Activated CD4-positive, alpha-beta memory T cell treated with anti-CD3 and anti-CD28 coated beads, Interleukin-2, amount 10 ng/mL, durations not matched to agents 7 days and 5 days (primary cell): ENCODE measurements at places on chromosomes 4 and X. TPM values are rescaled to one million over a fixed set of nuclear protein-coding genes. Genes with fewer than 3 reads are reported as not detected.

Gene EXOC1L
- not detected for total RNA-seq

Gene ARX
- total RNA-seq = not detected

Gene PAGE2B
- total RNA-seq = 1.0 TPM

- peaks cover 24% of the 10 kb centered on the region for H3K27me3 ChIP-seq
- H3K4me3 ChIP-seq = peak overlapping the region; percentile 47
- peak; percentile 19 for DNase-seq
- no peaks in the 10 kb centered on the region for H3K36me3 ChIP-seq
- peaks cover 2% of the 10 kb centered on the region for H3K4me1 ChIP-seq
- no peak overlapping the region for H3K27ac ChIP-seq
Observed at GRCh38 chrX:65406532-65406931, 128.1 kb downstream of the LAS1L start.

- peaks cover 39% of the 10 kb centered on the region for H3K4me1 ChIP-seq
- H3K4me3 ChIP-seq = peak overlapping the region; percentile 31
- no peaks in the 10 kb centered on the region for H3K36me3 ChIP-seq
- peak overlapping the region; percentile 76 for H3K27ac ChIP-seq
Observed at GRCh38 chrX:136577552-136577951, 45.5 kb downstream of the VGLL1 start.

Gene GPR34
- not detected for total RNA-seq

DNA sequence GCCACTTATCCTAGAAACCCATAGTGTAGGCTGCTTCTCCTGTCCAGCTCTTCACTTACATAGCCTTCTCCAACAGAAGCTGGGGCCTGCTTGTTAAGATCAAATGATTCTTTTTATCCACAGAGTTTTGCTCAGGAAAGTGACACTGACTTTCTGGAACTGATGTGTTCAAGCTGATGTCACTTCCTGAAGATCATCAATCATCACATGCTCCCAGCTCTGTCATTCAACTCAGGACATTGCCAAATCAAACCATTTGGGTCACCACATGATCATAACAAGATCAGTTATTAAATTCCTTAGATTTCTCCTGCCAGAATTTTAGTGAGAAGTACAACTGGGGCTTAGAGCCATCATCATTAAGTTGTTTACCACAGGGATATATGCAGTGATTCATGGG is 39.4 kb downstream of the GLRA3 start:
- no peaks in the 10 kb centered on the region for H3K27me3 ChIP-seq
- H3K4me3 ChIP-seq = no peak overlapping the region
- no peaks in the 10 kb centered on the region for H3K4me1 ChIP-seq
- no peak overlapping the region for H3K27ac ChIP-seq
- H3K36me3 ChIP-seq = no peaks in the 10 kb centered on the region

Gene DKK2
- total RNA-seq = not detected

GRCh38 chr4:111628437-111628836 is 516.8 kb upstream of the FAM241A start:
- H3K27ac ChIP-seq = no peak overlapping the region
- H3K4me3 ChIP-seq = no peak overlapping the region
- no peaks in the 10 kb centered on the region for H3K27me3 ChIP-seq
- no peak for DNase-seq
- no peaks in the 10 kb centered on the region for H3K4me1 ChIP-seq

Gene RLIM
- 30.0 TPM for total RNA-seq

DNA sequence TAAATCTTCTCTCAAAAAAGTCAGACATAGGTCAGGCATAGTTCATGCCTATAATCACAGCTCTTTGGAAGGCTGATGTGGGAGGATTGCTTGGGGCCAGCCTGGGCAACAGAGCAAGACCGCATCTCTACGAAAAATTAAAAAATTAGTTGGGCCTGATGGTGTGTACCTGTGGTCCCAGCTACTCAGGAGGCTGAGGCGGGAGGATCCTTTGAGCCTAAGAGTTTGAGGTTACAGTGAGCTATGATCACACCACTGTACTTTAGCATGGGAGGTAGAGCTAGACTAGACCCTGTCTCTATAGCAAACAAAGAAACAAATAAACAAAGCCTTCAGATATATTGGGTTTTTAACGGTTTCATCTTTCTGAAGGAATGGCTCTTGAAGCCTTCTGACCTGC is 62.2 kb downstream of the DIPK2B start:
- DNase-seq = no peak
- H3K27ac ChIP-seq = peak overlapping the region; percentile 4
- H3K4me3 ChIP-seq = no peak overlapping the region
- no peaks in the 10 kb centered on the region for H3K27me3 ChIP-seq
- no peaks in the 10 kb centered on the region for H3K4me1 ChIP-seq

DNA sequence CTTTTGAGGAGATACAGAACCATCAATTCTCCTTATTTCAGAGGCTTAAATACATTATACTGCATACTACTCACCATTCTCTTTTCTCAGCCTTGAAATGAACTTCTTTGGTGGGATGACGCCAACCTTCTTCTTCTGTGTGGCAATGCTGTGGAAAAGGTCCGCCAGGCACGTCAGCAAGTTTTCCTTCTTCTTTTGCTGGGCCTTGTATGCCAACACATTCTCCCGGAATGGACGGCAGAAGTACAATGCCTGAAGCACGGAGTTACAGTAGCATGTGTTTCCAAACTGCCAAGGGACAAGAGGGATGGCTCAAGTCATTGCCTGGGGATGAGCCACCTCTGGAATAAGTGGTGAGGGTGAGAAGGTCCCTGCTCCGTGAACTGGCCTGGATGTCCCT is 31.2 kb downstream of the USP46 start:
- H3K27ac ChIP-seq = no peak overlapping the region
- no peaks in the 10 kb centered on the region for H3K27me3 ChIP-seq
- H3K36me3 ChIP-seq = peaks cover 22% of the 10 kb centered on the region
- no peak for DNase-seq
- H3K4me1 ChIP-seq = peaks cover under 1% of the 10 kb centered on the region

DNA sequence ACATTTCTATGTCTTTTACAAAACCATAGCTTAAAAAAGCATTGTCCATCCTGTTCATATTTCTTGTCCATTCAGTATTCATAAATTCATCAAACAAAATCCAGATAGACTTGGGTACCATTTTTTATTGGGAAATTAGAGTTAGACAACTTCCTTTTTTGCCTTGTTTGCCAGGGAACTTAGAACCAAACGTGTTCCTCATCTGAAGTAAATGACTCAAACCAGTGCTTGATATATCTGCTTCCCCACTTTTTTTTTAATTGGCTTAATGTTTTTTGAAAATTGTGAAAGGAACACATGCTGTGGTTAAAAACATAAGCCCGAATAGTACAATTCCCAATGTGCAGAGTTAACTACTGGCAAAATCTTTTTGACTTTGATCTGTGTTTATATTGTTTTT is 44.2 kb downstream of the DLG3 start:
- H3K27ac ChIP-seq = no peak overlapping the region
- no peak for DNase-seq
- peaks cover 13% of the 10 kb centered on the region for H3K4me1 ChIP-seq
- no peaks in the 10 kb centered on the region for H3K27me3 ChIP-seq
- H3K4me3 ChIP-seq = no peak overlapping the region
- H3K36me3 ChIP-seq = peaks cover 47% of the 10 kb centered on the region

Gene CENPC
- total RNA-seq = 36.7 TPM

GRCh38 chrX:154549766-154550165 is 2.3 kb downstream of the IKBKG start:
- peaks cover 38% of the 10 kb centered on the region for H3K36me3 ChIP-seq
- DNase-seq = no peak
- no peaks in the 10 kb centered on the region for H3K27me3 ChIP-seq
- H3K27ac ChIP-seq = peak overlapping the region; percentile 53
- peaks cover 47% of the 10 kb centered on the region for H3K4me1 ChIP-seq

- no peak overlapping the region for H3K4me3 ChIP-seq
- H3K27me3 ChIP-seq = no peaks in the 10 kb centered on the region
- H3K27ac ChIP-seq = no peak overlapping the region
- H3K4me1 ChIP-seq = no peaks in the 10 kb centered on the region
- DNase-seq = no peak
Observed at GRCh38 chr4:91118597-91118996, 991.4 kb downstream of the CCSER1 start.

- no peak for DNase-seq
- H3K27ac ChIP-seq = no peak overlapping the region
- H3K27me3 ChIP-seq = peaks cover 2% of the 10 kb centered on the region
- no peaks in the 10 kb centered on the region for H3K36me3 ChIP-seq
Observed at GRCh38 chr4:54368281-54369265, 139.5 kb downstream of the PDGFRA start.

DNA sequence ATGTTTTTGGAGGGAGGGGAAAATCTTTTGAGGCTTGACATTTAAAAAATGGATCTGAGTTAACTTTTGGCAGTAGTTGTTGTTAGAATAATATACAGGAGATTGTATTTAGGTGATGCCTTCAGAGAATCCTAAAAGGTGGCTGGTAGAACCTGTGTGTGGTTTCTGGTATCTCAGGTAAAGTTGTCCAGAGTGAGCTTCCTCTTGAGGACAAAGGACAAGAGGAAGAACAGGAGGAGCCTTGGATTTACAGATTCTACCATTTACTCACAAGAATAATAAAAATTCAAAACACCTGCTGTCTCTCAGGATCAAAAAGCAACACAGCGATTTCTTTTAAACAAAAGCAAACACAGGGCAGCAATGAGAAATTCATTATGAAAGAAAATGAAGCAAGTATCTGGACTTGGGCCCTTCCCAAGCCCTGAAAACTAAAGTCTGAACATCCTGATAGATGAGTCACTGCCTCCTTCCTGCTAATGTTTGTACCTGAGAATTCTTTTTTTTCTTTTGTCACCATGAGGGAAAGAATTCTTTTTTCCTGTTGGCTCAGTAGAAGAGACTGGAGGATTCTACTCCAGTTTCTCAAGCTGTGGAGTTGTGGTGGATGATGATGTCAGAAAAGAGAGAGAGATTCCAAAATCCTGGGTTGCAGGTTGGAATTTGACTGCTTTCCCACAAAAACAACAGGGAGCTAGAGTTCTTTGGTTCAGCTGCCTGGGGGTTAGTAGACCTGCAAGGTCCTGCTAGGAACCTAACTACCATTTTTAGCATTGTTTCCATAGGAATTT is 31.5 kb upstream of the RAPGEF2 start:
- no peak overlapping the region for H3K4me3 ChIP-seq
- H3K36me3 ChIP-seq = no peaks in the 10 kb centered on the region
- H3K27ac ChIP-seq = no peak overlapping the region
- H3K27me3 ChIP-seq = no peaks in the 10 kb centered on the region
- DNase-seq = no peak

DNA sequence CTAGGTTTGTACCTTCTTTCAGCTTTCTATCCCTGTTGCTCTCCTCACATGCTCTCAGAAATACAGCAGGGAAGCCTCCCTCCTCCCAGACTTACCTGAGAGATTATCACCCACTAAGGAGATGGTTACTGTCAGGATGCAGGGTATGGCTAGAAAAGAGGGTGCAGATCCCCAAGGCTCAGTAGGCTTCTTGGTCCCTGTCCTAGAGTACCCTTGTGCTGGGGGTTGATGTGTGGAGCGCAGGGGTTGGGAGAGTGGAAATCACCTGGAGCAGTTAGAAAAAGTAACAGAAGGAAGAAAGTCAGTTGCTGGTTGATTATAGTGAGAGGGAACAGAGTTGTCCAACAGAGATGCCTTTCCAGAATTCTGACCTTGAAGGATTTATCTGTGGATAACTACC is 80.2 kb downstream of the CNGA2 start:
- no peaks in the 10 kb centered on the region for H3K4me1 ChIP-seq
- no peaks in the 10 kb centered on the region for H3K36me3 ChIP-seq
- no peaks in the 10 kb centered on the region for H3K27me3 ChIP-seq
- H3K27ac ChIP-seq = no peak overlapping the region
- DNase-seq = no peak
- H3K4me3 ChIP-seq = no peak overlapping the region

DNA sequence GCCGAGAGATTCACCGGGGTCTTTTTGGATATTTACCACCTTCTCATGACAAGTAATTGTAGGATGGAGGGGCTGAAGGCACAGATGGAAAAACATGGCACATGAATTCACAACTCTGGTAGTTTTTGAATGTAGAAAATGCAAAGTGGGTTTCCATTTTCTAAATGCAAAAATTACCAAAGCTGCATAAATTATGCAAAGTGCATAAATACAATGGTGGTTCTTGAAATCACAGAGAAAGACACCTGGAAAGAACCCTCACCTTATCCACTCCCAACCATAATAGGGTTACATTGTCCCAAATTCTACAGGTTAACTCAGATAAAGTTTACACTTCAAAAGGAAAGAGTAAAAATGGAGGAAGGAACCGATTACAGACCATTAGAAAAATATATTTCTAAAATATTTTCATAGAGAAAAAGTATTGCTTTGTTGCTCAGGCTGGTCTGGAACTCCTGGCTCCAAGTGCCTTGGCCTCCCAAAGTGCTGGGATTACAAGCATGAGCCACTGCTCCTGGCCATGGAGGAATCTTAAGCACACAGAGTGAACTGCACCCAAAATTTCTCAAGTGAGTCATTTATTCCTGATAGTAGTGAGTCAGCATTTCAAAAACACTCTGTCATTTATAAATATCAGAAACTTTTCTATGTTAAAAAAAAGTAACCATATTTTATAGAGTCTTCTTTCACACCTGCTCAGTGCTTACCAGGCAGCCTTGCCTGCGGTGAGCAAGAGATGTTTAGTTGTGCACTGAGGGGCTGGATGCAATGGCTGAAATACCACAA is 101.4 kb downstream of the FIP1L1 start:
- no peaks in the 10 kb centered on the region for H3K36me3 ChIP-seq
- H3K4me3 ChIP-seq = no peak overlapping the region
- DNase-seq = no peak

- H3K27me3 ChIP-seq = peaks cover 3% of the 10 kb centered on the region
- no peaks in the 10 kb centered on the region for H3K36me3 ChIP-seq
- H3K4me1 ChIP-seq = peaks cover 40% of the 10 kb centered on the region
- no peak overlapping the region for H3K27ac ChIP-seq
- no peak overlapping the region for H3K4me3 ChIP-seq
Observed at GRCh38 chr4:123598331-123598730, 201.7 kb downstream of the SPRY1 start.

Gene HPGD
- total RNA-seq = 36.4 TPM

Gene VCX3B
- not detected for total RNA-seq

GRCh38 chr4:86401826-86402225 is 42.0 kb upstream of the MAPK10 start:
- no peaks in the 10 kb centered on the region for H3K4me1 ChIP-seq
- DNase-seq = no peak
- H3K27ac ChIP-seq = no peak overlapping the region
- H3K36me3 ChIP-seq = no peaks in the 10 kb centered on the region
- H3K27me3 ChIP-seq = no peaks in the 10 kb centered on the region

Gene USP27X
- 2.4 TPM for total RNA-seq

DNA sequence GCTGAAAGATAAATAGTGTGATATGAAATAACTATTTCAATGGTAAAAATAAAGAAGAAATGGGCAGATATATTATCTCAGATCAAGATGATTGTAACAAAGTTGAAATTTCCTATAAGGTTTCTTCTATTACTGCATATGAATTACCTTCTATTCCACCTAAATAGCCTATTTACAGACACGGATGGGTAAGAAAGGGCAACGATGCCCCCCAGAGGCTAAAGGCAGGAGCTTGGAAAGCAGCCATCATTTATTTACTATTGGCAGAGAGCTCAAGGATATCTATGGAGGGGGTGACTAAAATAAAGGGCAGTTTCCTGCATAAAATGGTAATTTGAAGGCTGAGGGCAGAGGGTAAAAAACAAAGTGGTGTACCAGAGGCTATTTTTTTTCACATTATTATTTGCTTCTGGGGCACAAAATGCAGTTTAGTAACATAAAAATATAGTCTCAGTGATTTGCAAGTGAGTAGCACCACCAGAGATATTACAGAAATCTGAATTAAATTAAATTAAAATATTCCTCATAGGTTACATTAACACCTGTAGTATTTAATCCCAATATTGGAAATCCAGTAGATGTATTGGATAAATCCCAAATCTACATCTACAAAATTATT is 123.1 kb downstream of the BTC start:
- peaks cover 16% of the 10 kb centered on the region for H3K27me3 ChIP-seq
- peak; percentile 38 for DNase-seq
- peaks cover 2% of the 10 kb centered on the region for H3K4me1 ChIP-seq
- H3K27ac ChIP-seq = no peak overlapping the region
- H3K4me3 ChIP-seq = no peak overlapping the region
- H3K36me3 ChIP-seq = no peaks in the 10 kb centered on the region
